Brain pericyte (primary cell): ENCODE measurements at places on chromosomes 13 and 19.
A peak's percentile ranks its signal among the peaks of the same experiment; 100 is the strongest.

GRCh38 chr13:77377016-77377415, 50.1 kb upstream of the MYCBP2 start:
- no peak for DNase-seq

DNA sequence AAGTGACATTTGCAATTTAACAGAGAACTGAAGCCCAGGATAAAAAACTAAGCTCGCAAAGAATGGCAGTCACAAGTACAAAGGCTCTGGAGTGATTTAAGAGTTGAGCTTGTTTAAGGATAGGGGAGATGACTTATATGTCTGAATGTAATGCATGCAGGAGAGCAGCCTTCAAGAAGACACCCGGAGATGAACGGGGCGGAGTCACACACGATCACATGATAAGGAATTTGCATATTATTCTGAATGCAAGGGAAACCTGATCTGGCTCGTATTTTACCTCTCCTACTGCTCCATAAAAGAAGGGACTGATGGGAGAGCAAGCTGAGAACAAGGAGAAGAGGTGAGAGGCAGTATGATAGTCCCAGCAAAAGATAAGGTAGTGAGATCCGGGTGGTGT, 12.9 kb downstream of the TBC1D4 start:
- DNase-seq: no peak

DNA sequence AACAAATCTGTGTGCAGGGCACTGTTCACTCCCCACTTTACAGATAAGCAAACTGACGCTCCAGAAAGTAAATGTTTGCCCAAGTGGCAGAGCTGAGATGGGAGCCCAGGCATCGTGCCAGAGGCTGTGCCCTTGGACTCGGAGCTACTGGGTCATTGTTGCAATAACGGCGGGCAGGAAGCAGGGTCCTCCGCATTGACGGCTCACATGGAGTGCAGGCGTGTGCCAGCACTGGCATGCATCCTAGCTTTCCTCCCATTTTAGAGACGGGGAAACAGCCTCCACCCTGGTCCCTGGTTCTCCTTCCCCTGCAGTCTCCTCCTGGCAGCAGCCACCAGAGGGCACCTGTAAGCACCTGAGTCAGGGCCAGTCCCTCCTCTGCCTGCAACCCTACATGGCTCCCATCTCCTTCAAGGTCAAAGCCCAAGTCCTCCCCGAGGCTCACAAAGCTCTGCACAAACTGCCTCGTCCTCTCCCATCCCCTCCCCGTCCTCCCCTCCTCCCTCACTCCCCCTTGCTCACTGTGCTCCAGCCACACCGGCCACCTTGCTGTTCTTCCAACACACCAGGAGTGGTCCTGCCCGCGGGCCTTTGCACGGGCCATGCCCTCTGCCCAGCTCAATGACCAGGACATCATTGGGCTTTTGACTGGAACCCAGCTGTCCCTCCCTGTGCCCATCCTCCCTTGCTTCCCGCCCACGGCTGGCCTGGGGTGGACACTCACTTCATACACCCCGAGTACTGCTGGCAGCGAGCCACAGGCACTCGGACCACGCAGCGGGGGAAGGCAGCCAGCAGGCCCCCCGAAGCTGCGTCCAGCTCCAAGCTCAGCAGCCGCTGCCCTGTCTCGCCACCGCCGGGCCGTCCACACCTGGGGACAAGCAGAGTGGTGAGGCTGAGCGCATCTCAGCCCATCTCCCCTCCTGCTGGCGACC, 7.7 kb upstream of the LRG1 start:
- DNase-seq: no peak

- no peak for DNase-seq
Measured at GRCh38 chr13:63643543-63643942, 2227.9 kb upstream of the PCDH20 start.

- no peak for DNase-seq
Measured at GRCh38 chr19:33376423-33376822, 2.9 kb downstream of the CEBPG start.

DNA sequence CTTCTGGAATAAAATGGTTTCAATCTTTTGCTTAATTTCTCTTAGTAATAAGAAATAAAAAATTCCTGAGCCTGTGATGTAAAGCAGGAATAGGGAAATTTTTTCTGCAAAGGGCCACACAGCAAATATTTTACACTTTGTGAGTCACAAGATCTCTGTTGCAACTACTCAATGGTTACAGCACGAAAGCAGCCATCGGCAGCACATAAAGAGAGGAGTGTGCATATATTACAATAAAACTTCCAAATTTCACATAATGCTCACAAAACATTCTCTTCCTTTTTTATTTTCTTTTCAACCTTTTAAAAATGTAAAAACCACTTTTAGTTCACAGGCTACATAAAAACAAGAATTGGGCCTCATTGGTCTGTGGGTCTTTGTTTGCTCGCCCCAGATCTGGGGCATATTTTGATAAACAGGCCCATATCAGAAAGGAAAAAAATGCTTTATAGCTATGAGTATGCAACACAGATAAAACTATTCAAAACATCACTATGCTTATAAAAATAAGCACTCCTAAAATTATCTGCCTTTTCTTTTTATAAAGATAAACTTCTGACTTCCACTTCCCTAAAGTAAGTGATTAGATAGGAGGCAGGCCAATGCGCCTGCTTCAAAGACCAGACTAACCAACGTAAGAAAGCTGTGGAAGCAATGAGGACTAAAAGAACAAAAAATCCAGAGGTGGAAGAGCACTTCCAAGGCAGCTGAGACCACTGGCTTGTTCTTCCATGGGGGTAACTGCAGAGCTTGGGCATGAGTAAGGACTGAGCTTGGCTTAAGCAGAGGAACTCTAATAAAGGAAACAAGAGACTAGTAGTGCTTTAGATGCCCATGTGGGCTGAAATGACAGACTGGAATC, 26.5 kb downstream of the MYCBP2 start:
- DNase-seq: no peak

GRCh38 chr19:39941615-39942365, 7.4 kb upstream of the FCGBP start:
- DNase-seq: no peak

DNA sequence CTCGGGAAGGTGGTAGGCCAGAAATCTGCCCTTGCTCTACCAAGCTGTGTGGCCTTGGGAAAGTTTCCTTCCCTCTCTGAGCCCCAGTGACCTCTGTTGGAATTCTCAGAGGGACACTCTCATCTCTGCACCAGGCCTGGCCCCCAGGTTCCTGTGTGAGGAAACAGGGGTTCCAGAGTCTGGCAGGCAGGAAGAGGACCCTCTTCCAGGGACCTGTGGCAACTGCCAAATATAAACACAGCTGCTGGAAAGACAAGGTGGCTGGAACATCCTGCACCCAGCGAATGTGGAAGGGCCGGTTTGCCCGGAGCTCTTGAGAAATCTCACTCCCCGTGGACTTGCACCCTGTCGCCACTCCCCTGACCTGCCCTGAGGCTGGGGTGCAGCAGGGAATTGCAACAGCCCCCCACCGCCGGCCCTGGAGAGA, 52.8 kb downstream of the GADD45B start:
- no peak for DNase-seq

- DNase-seq: no peak
Measured at GRCh38 chr13:32850316-32851052, 165.7 kb upstream of the KL start.

- no peak for DNase-seq
Measured at GRCh38 chr19:41546386-41546789, 29.6 kb upstream of the CEACAM21 start.

GRCh38 chr19:10491472-10492047, 11.6 kb downstream of the KEAP1 start:
- DNase-seq: no peak

- no peak for DNase-seq
Measured at GRCh38 chr13:27076421-27076820, 95.2 kb downstream of the USP12 start.

DNA sequence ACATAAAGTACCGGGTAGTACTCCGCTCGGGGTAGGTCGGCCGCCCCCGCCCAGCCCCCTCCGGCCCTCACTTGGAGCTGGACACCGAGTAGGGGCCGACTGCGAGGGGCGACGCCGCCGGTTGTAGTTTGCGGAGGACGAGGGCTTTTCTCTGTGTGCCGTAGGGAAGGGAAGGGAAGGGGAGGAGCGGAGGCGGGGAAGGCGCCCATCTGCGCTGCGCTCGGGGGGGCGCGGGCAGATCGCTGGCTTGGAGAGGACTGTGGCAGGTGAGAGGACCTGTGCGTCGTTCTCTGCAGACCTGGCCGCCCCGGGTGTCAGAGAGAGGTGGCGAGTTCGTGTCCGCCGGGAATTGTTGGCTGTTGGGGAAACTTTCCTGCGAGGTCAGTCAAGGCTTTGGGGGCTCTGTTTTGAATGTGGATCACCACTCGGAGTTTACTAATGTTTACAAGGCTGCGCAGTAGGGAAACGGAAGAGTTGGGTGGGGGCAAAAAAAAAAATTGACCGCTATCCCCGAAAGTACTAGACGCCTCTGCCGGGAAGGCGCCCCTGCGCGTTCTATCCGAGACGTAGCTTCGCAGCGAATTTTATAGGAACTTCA, 1.4 kb downstream of the ING1 start:
- no peak for DNase-seq

- no peak for DNase-seq
Measured at GRCh38 chr19:51783372-51783771, 11.6 kb upstream of the FPR3 start.

DNA sequence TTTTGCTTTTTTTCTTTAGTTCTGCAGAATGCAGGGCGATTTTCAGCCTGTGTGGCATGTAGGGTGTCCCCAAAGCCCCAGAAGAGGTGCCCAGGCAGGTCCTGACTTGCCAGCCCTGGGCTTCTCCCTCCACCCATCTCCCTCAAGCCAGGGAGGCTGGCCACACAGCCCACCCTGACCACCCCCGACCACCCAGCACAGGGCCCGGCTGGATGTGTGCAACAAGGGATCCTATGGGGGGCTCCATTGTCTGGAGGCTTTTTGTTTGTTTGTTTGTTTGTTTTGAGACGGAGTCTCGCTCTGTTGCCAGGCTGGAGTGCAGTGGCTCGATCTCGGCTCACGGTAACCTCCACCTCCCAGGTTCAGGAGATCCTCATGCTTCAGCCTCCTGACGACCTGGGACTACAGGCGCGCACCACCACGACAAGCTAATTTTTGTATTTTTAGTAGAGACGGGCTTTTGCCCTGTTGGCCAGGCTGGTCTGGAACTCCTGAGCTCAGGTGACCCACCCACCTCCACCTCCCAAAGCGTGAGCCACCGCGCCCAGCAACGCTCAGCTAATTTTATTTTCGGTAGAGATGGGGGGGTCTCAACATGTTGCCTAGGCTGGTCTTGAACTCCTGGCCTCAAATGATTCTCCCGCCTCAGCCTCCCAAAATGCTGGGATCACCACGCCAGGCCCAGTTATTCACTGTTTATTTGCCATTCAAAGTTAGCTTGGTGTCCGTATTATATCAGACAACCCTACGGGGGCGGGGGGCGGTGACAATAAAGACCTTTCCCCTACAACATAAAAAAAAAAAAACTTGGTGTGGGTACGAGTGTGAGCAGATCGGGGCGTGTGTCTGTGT, 7.8 kb upstream of the MKNK2 start:
- no peak for DNase-seq

- no peak for DNase-seq
Measured at GRCh38 chr13:111909501-111909900, 157.4 kb upstream of the SOX1 start.

- DNase-seq: no peak
Measured at GRCh38 chr19:14091081-14091812, 696 bp upstream of the SAMD1 start.

DNA sequence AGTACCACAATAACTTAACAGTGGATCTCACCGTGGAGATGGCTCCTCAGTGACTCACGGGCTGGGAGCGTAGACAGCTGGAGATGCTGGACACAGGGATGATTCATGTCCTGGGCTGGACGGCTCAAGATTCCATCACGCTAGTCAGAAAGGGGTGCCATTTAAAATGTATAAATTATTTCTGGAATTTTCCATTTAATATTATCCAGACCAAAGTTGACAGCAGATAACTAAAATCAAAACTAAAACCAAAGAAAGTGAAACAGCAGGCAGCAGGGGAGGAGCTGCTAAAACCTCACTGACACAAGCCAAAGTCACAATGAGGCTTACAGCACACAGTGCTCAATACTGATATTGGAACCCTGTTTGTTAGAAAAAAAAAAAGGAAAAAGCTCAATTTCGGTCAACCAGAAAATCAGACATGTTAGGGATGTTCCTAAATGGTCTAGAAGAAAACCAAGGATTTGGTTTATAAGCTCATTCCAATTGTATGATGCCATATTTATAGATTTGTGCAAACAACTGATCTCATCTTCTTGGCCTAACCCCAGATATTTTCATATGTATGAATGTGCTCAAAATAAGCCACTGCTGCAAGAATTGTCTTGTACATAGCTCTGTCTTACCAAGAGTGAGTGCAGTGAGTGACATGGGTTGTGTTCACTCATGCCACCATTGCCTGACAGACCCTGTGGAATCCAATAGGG, 111.8 kb downstream of the SACS start:
- DNase-seq: peak; percentile 59

GRCh38 chr13:105906746-105907145, 628.7 kb downstream of the EFNB2 start:
- no peak for DNase-seq

GRCh38 chr13:55534306-55534705, 1606.4 kb upstream of the PRR20A start:
- no peak for DNase-seq

DNA sequence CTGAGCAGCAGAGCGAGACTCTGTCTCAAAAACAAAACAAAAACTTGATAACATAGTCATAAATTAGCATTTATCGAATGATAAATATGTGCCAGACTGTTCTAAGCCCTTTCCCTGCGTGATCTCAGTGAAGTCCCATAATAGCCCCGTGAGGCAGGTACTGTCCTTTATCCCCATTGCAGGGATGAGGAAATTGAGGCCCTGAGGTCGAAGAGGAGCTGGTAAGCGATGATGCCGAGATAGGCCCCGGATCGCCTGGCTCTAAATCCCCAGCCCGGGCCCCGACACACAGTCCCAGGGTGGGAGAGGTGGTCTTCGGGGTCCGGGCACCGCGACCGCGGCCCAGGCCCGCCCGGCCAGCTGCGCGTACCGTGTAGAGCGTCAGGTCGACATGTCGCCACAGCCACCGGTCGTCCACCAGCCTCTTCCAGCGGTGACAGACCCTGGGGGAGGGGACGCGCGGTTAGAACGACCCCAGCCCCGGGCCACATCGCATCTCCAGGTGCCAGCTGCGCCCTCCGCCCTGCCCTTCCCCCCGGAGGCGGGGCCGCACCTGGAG, 625 bp downstream of the FBXL12 start:
- no peak for DNase-seq

DNA sequence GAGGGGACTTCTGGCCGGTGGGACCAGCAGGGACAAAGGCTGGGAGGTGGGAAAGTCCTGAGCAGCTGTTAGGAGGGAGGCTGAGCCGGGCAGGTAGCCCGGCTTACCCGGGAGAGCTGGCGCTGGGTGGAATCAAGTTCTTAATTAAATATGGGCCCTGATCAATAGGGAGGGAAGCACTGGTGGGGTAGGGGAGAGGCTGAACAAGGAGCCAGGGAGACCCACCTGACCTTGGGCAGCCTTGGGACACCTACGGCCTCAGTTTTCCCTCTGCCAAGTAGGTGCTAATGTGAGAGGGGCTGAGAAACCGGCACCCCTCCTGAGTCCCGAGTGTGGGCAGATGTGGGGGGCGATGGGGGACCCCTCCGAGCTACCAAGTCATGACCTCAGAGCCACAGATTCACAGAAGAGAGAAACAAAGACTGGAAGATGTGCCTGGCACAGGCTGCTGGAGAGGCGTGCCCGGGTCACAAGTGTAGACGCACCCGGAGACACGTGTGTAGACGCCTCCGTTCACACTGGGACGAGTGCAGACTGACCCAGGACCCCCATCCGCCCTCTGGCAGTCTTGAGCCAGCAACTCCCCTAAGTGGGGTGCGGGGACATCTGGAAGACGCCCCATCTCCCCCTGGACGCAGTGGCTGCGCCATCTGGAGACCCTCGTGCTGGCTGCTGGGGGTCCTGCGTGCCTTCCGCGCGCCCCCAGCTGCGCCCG, 8.4 kb downstream of the ONECUT3 start:
- no peak for DNase-seq

- DNase-seq: no peak
Measured at GRCh38 chr13:110307767-110308655, 927 bp downstream of the COL4A2 start.
